Spinal cord (tissue), 10 donors: ENCODE measurements at places on chromosomes 11 and 22. TPM values are rescaled to one million over a fixed set of nuclear protein-coding genes. Genes with fewer than 3 reads are reported as not detected.

- no peak for DNase-seq
These were observed 48.8 kb downstream of the ABTB2 start for GRCh38 chr11:34308913-34309585.

DNA sequence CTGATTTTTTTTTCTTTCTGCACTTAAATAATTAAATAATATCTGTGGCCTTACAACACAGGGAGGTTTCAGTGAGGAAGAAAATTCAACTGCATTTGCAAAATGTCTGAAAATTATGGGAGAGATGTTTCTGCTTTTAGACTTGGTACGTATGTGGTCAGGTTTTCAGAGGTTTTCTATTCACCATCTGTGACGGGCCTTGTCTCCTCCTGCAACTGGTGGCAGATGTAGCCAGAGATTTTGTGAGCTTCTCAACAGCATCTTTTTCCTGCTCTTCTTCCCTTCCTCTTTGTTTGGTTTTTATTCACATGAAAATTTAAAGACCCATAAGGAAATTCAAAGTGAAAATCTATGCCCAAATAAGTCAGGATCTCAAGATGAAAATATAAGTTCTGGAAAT, 38.3 kb downstream of the ZBTB16 start:
- no peak for DNase-seq

GRCh38 chr11:75298191-75298975, 53.1 kb downstream of the ARRB1 start:
- DNase-seq = no peak

GRCh38 chr22:31092161-31092560, 11.0 kb downstream of the SMTN start:
- no peak for DNase-seq

DNA sequence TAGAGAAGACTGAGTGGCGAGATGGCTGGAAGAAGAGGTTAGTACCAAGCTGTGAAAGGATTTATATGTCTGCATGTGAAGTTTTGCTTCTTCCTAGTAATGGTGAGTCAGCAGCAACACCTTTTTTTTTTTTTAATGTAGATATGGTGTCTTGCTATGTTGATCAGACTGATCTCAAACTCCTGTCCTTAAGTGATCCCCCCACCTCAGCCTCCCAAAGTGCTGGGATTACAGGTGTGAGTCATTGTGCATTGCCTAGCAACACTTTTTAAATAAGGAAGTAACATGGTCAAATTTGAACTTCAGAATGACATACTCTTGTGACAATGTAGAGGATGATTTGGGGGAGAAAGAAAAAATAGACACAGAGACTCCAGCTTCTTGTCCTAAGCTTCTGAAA, 6.5 kb upstream of the CSTPP1 start:
- DNase-seq = no peak

GRCh38 chr11:62719302-62719978, 7.8 kb downstream of the HNRNPUL2 start:
- no peak for DNase-seq

DNA sequence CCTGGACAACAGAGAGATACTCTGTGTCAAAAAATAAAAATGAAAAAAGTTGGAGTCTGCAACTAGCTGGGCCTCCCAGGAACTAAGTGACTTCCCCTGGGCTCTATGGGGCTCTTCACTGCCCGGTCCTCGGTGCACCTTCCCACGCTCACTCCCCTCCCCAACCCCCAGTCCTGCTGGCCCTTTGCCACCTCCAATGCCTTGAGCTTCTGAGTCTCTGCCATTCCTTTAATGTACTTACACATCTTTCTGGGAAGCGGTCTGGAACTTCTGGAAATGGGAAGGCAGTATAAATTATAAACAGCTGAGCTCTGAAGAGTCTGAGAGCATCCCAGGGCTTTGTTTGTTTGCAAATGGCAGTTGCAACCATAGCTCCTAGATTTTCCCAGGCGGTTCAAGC, 5.9 kb upstream of the BATF2 start:
- no peak for DNase-seq

DNA sequence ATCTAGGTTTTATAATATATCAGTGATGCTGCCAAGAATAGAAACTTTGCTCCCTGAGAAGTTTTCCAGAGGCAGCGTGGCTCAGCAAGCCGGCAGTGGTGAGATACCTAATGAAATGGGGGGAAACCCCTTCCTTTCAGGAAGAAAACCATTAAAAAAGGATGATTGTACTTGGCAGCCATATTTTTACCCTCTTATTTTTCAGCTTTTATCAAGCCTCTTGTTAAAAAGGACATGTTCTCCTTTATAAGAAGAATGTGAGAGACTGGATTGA, 9.0 kb upstream of the ME3 start:
- DNase-seq = no peak

DNA sequence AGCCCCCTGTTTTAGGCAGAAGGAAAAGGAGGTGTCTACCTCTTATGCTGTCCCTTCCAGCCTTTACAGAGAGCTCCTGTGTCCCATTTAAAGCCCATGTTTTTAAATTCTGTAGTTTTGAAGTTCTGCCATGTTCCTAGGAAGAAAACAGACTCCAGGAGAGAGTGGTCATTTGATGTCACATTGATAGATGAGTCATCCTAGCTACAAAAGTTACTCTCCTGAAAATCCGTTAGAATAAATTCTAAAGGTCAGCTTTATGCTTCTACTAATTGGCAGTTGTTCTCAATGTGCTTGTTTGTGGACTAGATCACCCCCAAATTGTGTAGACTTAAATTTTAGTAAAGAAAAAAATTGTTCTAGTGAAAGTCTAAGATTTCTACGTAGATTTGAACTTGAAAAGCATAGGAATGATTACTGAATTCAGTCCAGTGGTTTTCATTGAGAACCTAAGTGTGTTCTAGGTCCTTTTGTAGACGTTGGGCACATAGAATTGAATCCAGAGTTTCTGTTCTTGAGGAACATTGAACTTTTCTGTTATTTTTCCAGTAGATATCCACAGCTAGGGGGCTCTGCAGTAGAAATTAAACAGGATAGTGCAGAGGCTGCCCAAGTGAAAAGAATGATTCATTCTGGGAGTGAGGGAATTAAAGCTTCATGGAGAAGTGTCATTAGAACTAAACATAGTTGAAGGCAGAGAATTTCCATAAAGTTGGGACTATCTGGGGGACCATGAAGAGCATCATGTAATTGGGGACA, 140.6 kb upstream of the RASSF10 start:
- DNase-seq = no peak

- peak; percentile 85 for DNase-seq
These were observed 12.3 kb upstream of the CD5 start for GRCh38 chr11:61089806-61090491.

GRAP2 gene
- 0.61 TPM for total RNA-seq

CREB3L1 gene
- total RNA-seq = 12.8 TPM

MOV10L1 gene
- 3.3 TPM for total RNA-seq

IGSF9B gene
- 22.5 TPM for total RNA-seq
